EL (cell line): ENCODE measurements at places on chromosomes 5 and 9.

DNA sequence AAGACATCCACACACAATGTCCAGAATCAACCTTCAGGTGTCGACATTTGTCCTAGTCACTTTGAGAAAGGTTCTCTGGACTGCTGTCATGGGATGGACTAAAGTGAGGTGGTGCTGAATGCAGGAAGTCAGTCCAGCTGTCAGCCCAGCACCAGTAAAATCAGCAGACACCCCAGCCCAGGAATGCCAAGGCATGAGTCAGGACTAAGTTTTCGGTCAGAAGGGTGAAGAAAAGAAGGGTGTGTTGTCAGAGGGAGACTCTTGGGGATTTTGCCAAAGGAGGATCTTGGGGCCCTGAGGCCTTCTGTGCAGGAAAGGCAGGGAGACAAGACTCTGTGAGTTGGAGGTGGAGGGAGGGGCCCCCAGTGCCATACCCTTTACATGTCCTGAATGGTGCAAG, 69.0 kb upstream of the XPA start:
- peak; percentile 98 for DNase-seq

DNA sequence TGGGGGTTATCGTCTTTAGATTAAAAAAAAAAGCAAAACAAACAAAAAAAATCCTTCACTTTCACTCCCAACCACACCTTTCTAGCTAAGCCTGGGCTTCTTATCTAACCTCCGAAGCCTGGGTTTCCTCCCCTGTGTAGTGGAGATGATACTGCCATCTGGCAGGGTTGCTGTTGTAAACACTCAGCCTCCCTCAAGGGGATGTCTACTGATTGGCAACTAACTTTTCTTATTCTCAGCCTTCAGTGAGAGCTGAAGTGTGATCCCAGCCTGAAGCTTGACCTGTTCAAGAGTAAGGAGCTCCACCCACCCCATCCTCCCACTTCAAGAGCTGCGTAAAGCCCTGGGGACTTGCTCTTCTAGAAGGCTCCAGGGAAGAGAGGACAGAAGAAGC, 21.5 kb upstream of the WWC1 start:
- peak; percentile 11 for DNase-seq

DNA sequence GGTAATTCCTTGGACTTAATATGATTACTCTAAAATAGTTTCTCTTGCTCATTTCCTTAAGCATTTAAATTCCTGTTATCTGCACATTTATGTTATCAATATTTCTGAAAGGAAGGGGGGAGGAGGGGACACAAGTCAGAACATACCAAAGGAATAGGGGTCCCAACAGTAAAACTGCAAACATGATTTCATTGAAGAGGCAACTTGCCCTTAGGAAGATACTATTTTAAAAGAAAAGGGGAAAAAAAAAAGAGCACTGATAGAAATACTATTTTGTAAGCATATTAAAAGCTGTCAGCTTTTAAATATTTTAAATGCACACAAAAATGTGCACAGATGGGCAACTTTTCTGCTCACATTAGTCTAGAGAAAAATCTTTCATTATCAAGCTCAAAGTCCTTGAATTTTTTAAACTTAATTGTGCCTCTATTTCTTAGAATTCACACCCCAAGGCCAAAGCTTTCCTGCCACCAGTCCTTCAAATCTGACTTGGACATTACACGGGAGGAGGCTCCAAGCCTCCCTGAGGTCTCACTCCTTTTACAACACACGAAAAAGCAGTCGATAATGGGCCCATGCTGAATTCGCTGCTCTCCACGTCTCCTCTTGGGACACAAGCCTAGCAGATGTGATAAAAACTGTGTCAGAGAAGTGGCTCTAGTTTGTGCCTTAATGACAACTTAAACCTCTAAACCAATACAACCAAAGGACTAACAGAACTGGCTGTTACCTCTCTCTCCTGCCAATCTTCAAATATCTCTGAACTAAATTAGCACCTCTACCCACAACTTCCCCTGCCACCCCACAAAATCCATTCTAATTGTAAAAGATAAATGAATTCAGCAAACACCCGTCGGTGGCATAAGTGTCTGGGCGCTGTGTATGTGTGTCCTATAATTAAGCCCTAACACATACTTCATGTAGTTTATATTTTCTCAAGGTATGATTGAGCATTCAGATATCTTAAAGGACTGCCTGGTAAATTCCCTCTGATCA, 154.3 kb downstream of the DENND1A start:
- DNase-seq = no peak

GRCh38 chr9:112332674-112332976, 794 bp downstream of the PTBP3 start:
- DNase-seq = no peak

- no peak for DNase-seq
These were observed 192.0 kb downstream of the MTRR start for GRCh38 chr5:8060953-8061429.

GRCh38 chr9:96073531-96074480, 198.3 kb downstream of the ERCC6L2 start:
- DNase-seq = no peak

- DNase-seq = peak; percentile 16
These were observed 2.0 kb downstream of the ST8SIA4 start for GRCh38 chr5:100900796-100901781.

GRCh38 chr5:115471345-115472063, 73.1 kb downstream of the FEM1C start:
- no peak for DNase-seq

DNA sequence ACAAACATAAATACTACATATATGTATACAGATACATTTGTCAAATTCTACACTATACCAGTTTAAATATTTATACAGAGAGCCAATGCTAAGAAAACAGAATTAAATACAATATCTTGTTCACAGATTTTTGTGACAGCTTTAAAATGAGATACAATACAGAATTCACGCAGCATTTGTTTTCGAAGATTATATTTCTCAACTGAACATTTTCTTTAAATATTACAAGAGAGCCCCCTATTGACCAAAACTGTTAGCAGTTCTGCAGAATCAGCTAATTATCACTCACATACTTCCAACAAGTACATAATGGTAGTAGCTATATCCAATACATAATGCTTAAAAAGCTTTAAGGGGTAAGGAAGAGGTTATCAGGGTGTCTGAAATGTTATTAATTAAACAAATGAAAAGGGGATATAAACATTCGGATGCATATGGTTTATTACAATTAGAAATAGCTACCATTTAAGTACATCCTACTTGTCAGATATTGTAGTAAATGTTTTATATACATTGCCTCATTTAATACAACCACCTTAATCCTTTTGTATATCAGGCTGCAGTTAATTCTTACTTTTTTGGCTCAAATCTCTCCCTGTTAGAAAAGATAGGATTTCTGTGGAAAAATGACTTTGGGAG, 31.7 kb downstream of the ZDHHC21 start:
- DNase-seq = peak; percentile 18

- DNase-seq = peak; percentile 94
These were observed 50.1 kb upstream of the PWWP2A start for GRCh38 chr5:160169326-160169725.

GRCh38 chr9:108812396-108813025, 43.3 kb downstream of the ACTL7B start:
- no peak for DNase-seq

DNA sequence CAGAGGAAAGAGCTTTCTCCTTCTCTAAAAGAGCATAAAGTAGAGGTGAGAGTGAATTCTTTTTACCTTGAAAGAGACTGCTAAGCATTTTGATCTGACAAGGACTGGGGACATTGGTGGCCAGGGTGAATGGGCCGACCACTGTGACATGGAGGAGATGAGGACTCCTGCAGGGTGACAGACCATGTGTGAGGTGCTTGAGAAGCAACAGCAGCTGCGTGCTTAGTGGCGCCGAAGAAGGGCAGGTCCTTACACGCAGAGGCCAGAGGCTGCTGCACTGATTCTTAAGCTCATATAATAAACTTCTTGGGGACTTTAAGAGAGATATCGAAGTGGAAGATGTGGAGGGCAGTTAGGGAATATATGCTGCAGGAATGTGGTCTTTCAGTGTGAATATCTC, 8.7 kb upstream of the JAKMIP2 start:
- DNase-seq = no peak

DNA sequence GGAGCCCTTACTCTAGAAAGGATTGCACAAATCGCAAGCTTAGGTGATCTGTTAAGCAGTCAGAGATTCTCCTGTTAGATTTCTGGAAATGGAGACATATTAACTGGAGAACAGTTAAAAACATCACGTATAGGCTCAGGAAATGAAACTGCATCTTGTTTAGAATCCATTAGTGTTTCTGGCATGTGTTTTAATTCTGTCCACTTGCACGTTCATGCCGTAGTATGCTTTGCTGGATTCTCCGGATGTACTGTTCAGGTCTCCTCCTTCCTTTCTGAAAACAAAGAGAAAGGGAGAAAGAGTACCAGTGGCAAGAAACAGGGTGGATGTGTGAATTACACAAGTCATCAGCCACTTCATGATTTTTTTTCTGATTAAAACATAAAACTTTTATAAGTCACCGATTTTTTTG, 2.5 kb upstream of the RGMB start:
- peak; percentile 55 for DNase-seq

DNA sequence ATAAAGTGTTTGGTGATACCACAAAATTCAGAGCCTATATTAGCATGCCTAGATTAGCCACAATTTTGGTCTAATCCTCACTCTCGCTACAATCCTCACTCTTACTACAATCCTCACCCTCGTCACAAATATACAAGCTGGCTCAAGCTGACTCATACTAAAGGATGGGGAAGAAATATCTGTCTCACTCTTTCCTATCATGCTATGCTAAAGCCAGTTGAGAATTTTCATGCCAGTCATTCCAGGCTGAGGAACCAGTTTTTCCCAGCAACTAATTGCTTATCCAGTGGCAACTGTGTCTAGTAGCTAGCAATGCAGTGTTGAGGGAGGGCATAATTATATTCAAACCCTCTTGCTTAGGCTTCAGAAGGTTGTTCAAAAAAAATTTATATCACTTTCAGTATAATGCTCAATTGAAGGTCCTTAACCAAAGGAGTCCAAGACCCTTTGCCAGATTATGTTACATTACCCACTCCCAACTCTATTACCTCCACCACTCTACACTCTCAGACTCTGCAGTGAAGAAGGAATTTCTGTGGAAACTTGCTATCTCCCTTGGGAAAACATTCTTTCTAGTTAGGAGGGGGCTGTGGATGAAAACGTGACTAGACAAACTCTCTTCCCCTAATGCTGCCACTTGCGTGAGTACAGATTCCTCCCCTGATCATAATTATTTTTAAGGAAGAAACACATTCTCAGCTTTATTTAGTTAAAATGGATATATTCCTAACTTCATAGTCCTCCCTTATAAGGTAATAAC, 810.3 kb upstream of the ACO1 start:
- DNase-seq = no peak

- DNase-seq = no peak
These were observed 518.3 kb downstream of the CTNND2 start for GRCh38 chr5:11385901-11386293.

DNA sequence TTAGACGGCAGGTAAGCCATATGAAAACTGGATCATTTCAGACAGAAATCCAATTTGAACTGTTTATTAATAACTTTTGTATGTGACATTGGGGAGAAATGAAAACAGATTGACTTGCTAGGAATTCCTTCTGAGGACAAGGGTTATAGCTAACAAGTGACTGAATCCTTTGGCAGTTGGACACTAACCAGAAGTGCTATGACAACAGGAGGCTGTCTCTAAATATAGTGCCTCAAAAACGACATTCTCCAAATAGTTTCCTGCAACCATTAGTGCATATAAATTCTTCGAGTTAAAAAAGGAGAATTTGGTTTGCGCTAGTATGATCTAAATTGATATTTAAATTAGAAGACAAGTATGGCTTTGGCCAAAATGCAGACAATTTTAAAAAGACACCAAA, 338.6 kb downstream of the PTPRD start:
- no peak for DNase-seq

- DNase-seq = peak; percentile 18
These were observed 5.7 kb downstream of the MAPKAP1 start for GRCh38 chr9:125701351-125701750.

GRCh38 chr9:131028221-131028884, 19.4 kb downstream of the LAMC3 start:
- no peak for DNase-seq

DNA sequence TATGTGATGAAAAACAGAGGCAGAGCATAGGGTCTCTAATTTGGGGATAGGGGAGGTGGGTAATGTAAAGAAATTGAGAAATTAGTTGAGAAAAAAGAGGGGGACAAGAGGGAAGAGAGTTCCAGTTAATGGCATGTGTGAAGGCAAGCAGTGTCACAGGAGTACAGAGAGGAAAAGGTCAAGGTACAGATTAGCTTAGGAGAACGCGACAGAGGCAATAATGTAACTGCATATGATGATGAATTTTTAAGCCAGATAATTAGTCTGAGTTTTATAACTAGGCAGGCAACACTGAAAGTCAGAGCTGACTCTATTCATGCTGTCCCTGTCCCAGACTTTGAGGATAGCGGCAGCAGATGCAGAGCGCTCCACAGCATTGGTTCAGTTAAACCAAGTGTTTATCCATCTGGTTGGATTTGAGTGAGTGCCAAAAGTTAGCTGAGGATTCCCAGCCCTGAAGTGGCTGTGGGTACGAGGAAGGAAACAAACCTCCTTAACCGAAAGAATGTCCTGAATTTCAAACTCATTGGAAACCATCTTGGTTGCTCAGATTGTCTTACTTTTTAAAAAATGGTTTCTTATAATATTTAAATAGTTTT, 315.2 kb downstream of the ARHGAP26 start:
- no peak for DNase-seq

GRCh38 chr5:63262185-63262981, 683.8 kb downstream of the LRRC70 start:
- peak; percentile 57 for DNase-seq

GRCh38 chr5:59921816-59922215, 28.3 kb upstream of the PDE4D start:
- no peak for DNase-seq

DNA sequence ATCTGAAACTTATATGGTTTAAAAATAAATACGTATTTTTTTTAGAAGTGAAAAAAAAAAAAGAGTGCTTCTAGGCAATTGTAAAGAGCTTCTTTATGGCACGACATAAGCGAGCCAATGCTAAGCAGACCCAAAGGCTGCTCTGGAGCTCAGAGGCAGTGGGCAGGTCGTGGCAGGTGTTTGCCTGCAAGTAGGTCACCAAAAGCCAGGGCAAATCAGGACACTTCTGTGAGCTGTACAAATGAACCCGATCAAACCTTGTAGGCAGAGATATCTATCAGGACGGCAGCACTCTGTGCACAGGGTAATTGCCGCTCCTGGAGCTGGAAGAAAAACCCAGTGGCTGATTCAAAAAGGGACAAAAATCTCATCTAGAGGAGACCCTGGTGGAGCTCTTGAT, 75.9 kb downstream of the IRX2 start:
- no peak for DNase-seq

- no peak for DNase-seq
These were observed 98.2 kb upstream of the GRHPR start for GRCh38 chr9:37324261-37324683.

DNA sequence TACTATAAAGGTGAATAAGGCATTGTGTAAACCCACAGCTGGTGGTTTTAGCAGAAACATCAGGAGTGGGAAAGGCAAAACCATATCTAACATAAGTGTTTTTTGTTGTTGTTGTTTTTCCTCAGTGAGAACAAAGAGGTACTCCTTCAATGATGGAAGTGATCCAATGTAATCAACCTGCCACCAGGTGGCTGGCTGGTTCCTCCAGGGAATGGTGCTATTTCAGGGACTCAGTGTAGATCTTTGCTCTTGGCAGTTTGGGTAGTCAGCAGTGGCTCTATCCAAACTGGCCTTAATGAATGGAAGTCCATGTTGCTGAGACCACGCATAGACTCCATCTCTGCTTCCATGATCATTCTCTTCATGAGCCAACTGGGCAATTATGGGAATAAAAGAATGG, 10.8 kb downstream of the DMRTA1 start:
- DNase-seq = no peak

GRCh38 chr5:57509501-57510260, 27.1 kb upstream of the ACTBL2 start:
- DNase-seq = no peak

- DNase-seq = peak; percentile 69
These were observed 626 bp upstream of the FST start for GRCh38 chr5:53479590-53480415.
